ENCODE measurements at places on chromosomes 3 and 15.

DNA sequence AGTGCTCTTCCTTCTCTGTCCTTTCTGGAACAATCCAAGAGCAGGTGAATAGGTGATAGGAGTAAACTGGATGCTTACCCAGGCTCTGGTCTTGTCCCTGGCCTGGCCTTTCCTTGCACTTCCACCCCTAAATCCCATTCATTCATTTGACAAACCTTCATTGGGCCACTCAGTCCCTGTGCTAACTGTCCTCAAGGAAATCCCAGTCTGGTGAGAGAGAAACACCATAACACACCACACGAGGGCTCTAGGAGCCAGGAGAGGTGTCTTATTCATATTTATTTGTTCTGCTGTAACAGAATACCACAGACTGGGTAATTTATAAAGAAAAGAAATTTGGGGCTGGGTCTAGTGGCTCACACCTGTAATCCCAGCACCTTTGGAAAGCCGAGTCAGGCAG, 22.8 kb downstream of the EFCC1 start:
- DNase-seq = no peak

- DNase-seq = no peak
These were observed 3.7 kb downstream of the IGF2BP2 start for GRCh38 chr3:185820973-185821758.

DNA sequence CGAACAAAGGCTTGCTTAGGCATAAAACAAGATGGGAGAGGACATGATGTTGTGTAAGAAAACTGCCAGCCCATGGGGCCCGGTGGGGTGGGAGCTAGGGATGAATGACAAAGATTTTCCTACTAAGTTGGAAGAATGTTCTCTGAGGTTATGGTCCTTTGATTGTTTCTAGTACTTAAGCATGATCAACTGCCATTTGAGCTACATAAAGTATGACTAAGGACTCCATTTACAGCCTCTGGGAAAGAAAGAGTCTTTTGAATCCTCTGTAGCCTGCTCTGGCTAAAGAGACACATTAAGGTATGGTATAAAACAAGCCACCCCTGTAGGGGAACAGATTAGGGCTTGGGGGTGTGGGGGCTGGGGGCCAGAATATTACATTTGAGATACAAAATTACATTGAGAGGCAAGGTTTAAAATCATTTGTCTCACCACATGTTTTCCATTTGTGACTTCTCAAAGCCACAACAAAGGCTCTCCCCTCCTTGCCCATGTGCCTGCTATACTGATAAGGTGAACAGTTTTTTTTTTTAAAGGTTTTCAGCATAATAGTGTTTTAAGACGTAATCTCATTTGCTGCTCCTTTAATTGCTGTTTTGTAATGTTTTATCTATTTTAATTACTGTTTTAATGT, 323.4 kb downstream of the CHST2 start:
- no peak for DNase-seq

DNA sequence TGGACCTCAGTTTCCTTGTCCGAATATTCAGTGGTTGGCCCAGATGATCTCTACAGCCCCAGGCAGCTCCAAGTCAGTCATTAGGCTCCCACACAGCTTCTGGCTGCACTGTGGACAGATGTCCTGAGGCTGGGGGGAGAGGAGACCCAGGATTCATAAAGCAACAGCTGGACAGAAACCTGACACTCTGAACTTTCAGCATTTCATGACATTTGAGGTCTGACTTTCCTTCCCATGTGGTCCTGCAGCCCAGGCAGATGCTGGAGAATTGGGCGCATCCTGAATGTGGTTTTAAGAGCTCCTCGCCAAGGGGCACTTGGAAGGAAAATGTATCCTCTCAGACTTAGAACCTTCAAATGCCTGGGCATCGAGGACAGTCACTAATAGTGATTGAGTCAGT, 307.6 kb upstream of the LRRFIP2 start:
- DNase-seq = no peak
